Epithelial cell of prostate (primary cell): ENCODE measurements at places on chromosomes 6 and 20.

GRCh38 chr6:19896693-19897010 lies 59.5 kb downstream of the ID4 start:
- no peak for DNase-seq

GRCh38 chr6:138805016-138805765 lies 9.3 kb downstream of the ECT2L start:
- DNase-seq = no peak

GRCh38 chr20:39799366-39799965 lies 837.3 kb downstream of the DHX35 start:
- DNase-seq = no peak

GRCh38 chr20:61733891-61734732 lies 331.6 kb downstream of the TAF4 start:
- DNase-seq = no peak

DNA sequence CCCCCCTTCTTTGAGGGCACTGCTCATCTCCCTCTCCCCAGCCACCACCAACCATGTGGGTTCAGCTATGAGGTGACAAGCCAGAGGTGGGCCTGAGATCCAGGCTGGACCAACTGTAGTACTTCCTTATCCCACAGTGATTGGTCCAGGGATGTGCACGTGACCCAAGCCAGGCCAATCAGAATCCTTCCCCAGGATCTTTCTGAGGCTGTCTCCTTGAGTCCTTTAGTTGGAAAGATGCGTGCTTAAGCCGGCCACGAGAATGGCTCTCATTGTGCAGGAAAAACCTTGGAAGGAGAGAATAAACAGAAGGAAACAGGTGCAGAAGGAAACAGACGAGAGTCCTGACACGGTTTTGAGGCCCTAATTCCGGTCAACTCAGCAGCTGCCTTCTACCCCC lies 39.2 kb downstream of the ZC3H12D start:
- no peak for DNase-seq

DNA sequence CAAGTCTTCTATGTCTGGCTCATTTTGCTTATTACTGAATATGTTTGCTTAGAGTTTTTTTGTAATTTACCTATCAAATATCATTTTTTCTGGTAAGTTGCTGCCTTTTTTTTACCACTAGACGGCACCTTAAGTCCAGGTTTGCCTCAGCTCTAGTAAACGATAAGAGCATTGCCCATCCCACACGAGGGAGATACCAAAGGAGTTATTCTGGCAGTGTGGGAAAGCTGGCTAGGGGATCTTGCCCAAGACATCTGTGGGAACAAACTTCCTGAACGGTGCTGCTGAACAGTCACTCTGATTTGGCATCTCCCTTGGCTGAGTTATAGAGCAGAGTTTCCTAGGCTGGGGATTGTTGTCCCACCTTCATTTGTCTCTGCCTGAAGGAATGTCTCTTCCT lies 306.4 kb downstream of the COL12A1 start:
- no peak for DNase-seq
